ENCODE measurements at places on chromosomes 1 and 21.

GRCh38 chr1:94514095-94514727, 27.3 kb downstream of the F3 start:
- DNase-seq: no peak

GRCh38 chr1:94745742-94746141, 74.4 kb upstream of the SLC44A3 start:
- no peak for DNase-seq

- no peak for DNase-seq
Observed at GRCh38 chr1:159669338-159669737, 45.1 kb downstream of the CRP start.

- no peak for DNase-seq
Observed at GRCh38 chr1:36776948-36777831, 257.1 kb downstream of the GRIK3 start.

GRCh38 chr1:64663668-64664067, 81.2 kb upstream of the RAVER2 start:
- no peak for DNase-seq

DNA sequence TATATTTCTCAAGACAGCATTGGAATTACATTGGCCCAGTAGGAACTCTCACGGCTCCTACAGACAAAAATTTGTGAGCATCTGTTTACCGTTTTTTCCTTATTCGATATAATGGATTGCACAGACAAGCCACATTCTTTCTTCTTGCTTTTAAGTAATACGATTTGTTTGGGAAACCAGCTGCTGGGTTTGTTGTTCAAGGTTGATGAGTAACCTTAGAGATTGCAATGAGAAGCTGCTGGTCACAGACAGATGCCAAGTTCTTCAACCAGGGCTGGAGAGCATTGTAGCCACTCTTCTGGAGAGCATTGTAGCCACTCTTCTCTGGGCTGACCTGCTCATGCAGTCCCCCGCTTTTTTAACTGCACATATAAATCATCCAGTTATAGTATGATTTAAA, 1.4 kb upstream of the MIA3 start:
- DNase-seq: no peak
